ENCODE measurements at places on chromosomes 2 and 18. TPM values are rescaled to one million over a fixed set of nuclear protein-coding genes. Genes with fewer than 3 reads are reported as not detected.

DNA sequence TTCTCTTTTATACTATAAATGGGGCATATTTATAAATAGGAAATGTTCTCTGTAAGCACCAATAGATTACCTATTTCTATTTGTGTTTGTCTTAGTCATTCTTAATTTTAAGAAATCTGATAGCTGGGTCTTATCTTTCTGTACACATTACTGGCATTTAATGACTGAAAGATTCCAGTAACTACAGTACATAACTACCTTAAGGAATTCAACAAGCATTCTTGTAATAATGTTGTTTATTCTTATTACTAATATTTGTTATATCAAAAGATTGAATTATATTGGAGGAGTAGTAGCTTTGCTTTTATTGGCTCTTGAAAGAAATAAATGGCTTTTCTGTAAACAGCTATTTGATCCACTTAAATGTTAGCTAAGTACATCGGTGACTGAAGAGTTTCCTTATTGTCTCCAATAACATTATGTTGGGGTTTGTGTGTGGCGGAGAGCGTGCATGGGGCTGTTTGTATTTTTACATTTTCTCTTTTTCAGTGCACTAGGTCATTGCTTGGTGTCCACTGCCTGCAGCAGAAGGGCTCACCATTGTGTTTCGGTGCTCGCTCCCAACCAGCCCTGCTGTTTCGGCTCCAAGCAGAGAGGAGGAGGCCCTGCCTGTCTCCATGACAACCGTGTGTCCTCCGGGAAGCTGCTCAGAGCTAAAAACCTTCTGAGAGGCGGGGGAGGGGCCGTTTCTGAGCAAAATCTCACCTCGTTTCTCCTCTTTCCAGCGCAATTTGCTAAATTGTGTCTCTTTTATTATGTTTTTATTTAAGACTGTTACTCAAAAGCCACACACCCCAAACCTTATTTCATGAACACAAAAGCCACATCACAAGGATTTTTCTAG, 112.5 kb upstream of the SLC38A11 start:
- H3K36me3 ChIP-seq, result no peaks in the 10 kb centered on the region
- peaks cover 4% of the 10 kb centered on the region for H3K27me3 ChIP-seq
- no peak for DNase-seq
- no peak overlapping the region for H3K4me3 ChIP-seq
- H3K27ac ChIP-seq, result no peak overlapping the region

DNA sequence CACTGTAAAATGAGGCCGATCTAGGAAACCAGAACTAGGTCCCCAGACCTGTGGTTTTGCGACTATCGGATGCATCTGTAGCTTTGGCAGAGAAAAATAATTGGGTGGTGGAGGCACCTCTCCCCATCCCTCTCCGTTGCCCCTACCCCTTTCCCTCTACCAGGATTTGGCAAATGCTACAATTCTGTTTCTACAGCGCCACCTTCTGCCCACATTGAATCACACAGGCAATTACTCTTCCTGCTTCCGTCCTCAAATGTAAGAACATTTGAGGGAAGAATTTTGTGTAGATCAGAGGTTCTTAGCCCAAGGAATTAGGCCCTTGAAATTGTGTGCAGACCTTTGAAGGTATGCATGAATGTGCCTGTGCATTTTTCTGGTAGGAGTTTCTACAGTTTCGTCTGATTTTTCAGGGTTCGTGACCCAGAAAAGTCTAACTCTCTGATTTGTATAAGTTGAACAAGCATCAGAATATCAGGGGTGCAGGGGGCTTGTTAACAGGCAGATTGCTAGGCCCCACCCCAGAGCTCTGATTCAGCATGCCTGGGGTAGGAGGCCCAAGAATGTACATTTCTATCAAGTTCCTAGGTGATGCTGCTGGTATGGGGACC, 11.2 kb downstream of the ATP6V1B1 start:
- H3K27me3 ChIP-seq, result peaks cover 13% of the 10 kb centered on the region
- no peak overlapping the region for H3K27ac ChIP-seq
- DNase-seq, result peak; percentile 26
- H3K36me3 ChIP-seq, result no peaks in the 10 kb centered on the region

- H3K27ac ChIP-seq, result no peak overlapping the region
- H3K4me3 ChIP-seq, result no peak overlapping the region
- no peaks in the 10 kb centered on the region for H3K27me3 ChIP-seq
- peaks cover 35% of the 10 kb centered on the region for H3K4me1 ChIP-seq
- no peak for DNase-seq
These were observed 45.8 kb upstream of the FLACC1 start for GRCh38 chr2:201402651-201403562.

DNA sequence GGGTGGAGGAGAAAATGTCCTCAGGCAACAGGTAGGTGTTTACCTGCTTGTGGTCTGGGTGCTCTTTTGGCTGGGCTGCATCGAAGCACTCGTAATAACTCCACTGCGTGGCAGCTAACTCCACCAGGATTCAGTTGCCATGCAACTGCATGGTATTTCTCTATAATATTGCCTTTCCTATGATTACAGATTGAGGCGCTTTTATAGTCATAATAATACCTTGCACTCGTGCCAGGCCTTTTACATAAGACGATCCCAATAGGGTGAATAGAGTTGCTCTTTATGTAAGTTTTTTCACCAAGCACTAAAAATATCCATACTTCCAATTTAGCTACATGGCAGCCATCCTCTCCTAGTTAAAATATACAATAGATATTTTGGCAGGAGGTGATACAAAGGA, 19.7 kb upstream of the NYAP2 start:
- no peaks in the 10 kb centered on the region for H3K4me1 ChIP-seq
- H3K27ac ChIP-seq, result no peak overlapping the region
- no peaks in the 10 kb centered on the region for H3K36me3 ChIP-seq
- peaks cover 10% of the 10 kb centered on the region for H3K27me3 ChIP-seq
- no peak for DNase-seq

DNA sequence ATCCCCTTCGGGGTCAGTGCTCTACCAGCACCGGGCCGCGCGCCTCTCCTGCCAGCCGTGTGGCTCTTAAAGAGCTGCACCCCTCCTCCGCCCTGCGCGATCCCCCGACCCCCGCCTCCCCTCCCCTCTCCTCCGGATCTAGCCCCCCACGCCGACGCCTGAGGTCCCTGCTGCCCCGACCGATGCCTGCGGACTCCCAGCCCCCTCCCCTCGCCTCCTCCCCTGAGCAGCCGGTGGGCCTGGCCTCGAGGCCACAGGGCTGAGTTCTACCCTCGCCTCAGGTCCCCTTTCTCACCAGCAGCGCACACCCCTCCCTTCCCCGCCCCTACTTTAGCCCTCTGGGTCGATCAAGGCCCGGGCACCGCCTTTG, 5.8 kb upstream of the SIX3 start:
- no peak for DNase-seq
- peak overlapping the region; percentile 48 for H3K4me3 ChIP-seq
- no peaks in the 10 kb centered on the region for H3K36me3 ChIP-seq
- peaks cover 93% of the 10 kb centered on the region for H3K27me3 ChIP-seq
- H3K27ac ChIP-seq, result no peak overlapping the region

DNA sequence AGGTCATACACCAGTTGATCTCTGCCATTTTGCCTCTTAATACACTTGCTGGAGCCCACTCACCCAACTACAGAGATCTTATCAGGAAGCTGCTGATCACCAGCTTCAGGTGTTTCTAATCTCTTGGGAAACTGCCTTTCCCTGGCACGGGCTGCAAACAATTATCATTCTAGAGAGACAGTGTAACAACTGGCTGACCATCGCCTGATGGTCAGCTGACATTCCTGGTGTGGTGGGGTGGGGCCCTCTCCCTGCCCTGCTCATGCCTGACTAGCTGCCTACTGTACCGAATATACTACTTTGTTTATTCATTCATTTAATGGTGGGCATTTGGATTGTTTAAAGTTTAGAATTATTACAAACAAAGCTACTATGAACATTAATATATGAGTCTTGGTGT, 311.5 kb downstream of the CBLN2 start:
- no peaks in the 10 kb centered on the region for H3K27me3 ChIP-seq
- no peaks in the 10 kb centered on the region for H3K36me3 ChIP-seq
- no peak overlapping the region for H3K27ac ChIP-seq
- no peaks in the 10 kb centered on the region for H3K4me1 ChIP-seq
- DNase-seq, result no peak

GRCh38 chr2:47815764-47816163, 32.8 kb downstream of the MSH6 start:
- no peak for DNase-seq
- no peaks in the 10 kb centered on the region for H3K27me3 ChIP-seq
- H3K4me1 ChIP-seq, result no peaks in the 10 kb centered on the region
- H3K27ac ChIP-seq, result peak overlapping the region; percentile 55

DNA sequence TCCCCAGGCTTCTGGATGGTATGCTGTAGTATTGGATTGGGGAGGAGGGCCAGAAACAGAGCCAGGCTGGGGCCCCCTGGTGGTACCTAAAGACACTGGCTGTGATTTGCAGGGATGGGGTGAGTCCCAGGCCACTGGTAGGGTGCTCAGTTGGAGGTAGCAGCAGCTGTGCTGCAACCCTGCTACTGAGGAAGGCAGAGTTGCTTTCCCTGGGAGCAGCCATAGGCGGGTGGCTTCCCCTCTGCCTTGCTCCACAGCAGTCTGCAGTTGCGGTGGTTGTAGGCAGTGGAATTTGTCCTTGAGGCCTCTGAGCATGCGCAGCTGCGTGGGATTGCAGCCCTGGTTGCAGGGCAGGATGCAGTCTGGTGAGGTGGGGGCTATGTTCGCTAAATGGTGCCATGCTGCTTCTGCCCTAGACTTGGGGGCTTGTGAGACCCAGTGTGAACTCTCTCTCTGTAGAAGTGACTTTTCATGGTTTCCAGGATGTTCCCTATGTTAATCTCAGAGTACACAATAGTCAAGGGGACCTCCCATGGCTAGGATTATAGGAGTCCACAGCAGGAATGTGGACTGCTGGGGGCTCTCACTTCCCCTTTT, 443.5 kb downstream of the XIRP2 start:
- H3K4me3 ChIP-seq, result no peak overlapping the region
- no peak overlapping the region for H3K27ac ChIP-seq
- no peak for DNase-seq
- H3K4me1 ChIP-seq, result no peaks in the 10 kb centered on the region
- H3K27me3 ChIP-seq, result no peaks in the 10 kb centered on the region
- no peaks in the 10 kb centered on the region for H3K36me3 ChIP-seq

The GPR45 gene
- total RNA-seq, result not detected

The ITGA4 gene
- total RNA-seq, result 210 TPM

The ADRA2B gene
- total RNA-seq, result not detected

All from naive thymus-derived CD8-positive, alpha-beta T cell (primary cell).